Liver (tissue), 10 donors: ENCODE measurements at places on chromosomes 3 and 15.
A peak's percentile ranks its signal among the peaks of the same experiment; 100 is the strongest.

- no peak for DNase-seq
Observed at GRCh38 chr3:115790759-115791158, 167.4 kb downstream of the GAP43 start.

- DNase-seq = no peak
Observed at GRCh38 chr3:116198087-116198486, 247.2 kb downstream of the LSAMP start.

DNA sequence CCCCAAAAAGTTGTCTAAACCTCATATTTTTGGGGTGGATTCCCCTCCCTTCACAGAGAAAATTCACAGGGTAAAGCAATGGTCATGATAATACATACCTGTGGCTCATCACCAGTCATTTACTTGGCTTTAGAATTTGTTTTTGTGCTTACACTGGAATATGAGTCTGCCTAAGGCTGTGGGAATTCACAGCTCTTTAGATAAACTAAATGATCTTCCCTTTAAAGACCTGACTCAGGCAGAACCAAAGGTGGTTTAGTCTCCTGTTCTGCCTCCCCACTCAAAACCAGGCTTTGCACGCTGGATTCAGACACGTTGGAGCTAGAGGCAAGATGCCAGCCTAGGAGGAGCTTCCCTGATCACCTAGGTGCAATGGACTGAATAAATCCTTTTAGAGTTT is 40.3 kb upstream of the BNC1 start:
- no peak for DNase-seq

- no peak for DNase-seq
Observed at GRCh38 chr15:51731549-51732267, 5.7 kb downstream of the LYSMD2 start.

DNA sequence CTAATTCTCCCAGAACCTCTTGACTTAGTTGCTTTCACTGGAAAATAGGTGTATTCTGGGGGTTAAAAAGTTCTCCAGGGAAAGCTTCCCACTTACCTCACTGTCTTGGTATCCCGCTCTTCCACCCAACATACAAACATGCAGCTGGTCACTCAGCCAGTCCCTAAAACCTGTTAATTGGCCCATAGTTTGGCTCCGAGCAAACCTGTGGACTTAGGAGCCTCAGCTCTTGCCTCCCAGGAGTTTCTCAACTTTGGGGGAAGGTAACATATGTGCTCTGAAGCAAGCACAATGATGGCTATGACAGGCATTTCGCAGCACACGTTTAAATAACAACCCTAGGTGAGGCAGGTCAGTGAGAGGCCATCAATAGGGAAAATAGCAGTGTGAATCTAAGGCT is 25.8 kb upstream of the LRRFIP2 start:
- DNase-seq = no peak

GRCh38 chr15:65400760-65401610 is 21.8 kb downstream of the IGDCC4 start:
- DNase-seq = peak; percentile 63

DNA sequence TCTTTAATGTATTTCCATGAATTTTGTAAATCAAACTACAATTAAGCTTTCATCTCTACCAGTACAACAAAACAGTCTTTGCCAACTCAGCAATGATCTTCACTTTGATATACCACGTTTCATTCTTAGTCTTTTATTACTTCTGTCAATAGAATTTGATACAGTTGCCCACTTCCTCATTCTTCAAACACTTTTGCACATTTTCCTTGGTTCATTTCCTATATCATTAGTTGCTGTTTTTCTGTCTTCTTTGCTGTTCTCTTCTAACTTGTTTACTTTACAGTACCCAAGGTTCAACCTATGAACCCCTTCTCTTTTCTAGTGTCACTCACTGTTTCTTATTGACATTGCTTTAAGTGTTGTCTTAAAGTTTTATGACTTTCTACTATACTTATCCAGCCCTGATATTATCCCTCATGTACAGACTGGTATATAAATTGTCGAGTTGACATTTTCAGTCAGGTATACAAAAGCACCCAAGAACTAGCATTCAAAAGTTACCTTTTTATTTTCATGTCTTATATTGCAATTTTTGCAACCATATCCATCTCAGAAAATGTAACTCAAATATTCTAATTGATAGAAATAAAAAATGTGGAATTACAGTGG is 903.1 kb downstream of the NSUN3 start:
- DNase-seq = no peak

DNA sequence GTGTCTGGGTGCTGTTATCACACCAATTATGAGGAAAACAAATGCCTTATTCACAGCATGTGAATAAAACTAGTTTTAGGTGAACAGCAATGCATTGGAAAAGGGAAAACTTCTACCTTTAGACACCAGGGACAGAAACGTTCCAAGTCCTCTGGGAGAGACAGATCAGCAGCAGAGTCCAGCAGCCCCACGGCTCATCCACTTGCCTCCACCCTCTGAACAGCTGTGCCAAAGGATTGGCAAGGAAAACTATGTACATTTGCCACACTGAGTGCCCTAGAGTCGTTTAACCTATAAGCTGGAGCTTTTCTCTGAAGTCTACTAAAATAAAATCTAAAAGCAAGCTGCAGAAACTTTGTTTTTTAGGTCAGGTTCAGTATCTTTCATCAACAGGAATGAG is 107.7 kb upstream of the EIF1B start:
- no peak for DNase-seq

DNA sequence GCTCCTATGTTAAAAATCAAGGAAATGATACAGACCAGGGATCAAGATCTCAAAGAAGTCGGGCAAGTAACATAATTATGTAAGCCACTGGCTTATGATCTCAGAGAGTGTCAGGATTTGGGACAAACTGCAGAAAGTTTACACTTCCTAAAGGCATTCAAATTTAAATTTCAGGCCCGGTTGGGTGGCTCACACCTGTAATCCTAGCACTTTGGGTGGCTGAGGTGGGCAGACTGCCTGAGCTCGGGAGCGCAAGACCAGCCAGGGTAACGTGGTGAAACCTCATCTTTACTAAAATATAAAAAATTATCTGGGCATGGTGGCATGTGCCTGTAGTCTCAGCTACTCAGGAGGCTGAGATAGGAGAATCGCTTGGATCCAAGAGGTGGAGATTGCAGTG is 124.4 kb upstream of the UBE2E2 start:
- DNase-seq = no peak

DNA sequence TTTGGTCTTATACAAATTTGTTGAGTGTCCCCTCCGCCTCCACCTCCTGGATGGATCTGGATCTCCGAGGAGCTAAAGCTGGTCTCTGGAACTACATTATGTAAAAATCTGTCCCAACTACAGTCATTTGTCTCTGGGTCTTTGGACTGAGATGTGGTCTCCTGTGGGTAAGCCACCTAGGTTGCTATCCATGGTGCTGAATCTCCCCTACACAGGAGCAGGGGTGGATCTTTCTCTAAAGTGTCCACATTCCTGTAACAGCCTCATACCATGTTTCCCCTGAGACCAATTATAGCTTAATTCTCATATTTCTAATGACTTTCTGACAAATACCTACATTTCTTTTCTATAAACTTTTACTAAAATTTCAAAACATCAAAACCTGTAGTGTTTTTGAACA is 625.8 kb downstream of the TAFA4 start:
- no peak for DNase-seq

- no peak for DNase-seq
Observed at GRCh38 chr3:53161820-53162671, 1.0 kb downstream of the PRKCD start.

- DNase-seq = no peak
Observed at GRCh38 chr3:114879059-114880031, 267.7 kb downstream of the ZBTB20 start.

- no peak for DNase-seq
Observed at GRCh38 chr3:53402326-53402725, 55.0 kb upstream of the DCP1A start.

- no peak for DNase-seq
Observed at GRCh38 chr15:47754312-47754711, 37.0 kb downstream of the SEMA6D start.

GRCh38 chr3:115581362-115582135 is 41.8 kb upstream of the GAP43 start:
- DNase-seq = no peak

- DNase-seq = no peak
Observed at GRCh38 chr3:98793971-98794370, 30.8 kb downstream of the ST3GAL6 start.

- no peak for DNase-seq
Observed at GRCh38 chr3:132405188-132405587, 12.1 kb upstream of the DNAJC13 start.

GRCh38 chr15:90058775-90059174 is 43.5 kb downstream of the IDH2 start:
- DNase-seq = no peak

- DNase-seq = no peak
Observed at GRCh38 chr15:38994310-38994709, 429.7 kb upstream of the RASGRP1 start.

GRCh38 chr15:81032355-81032754 is 31.6 kb downstream of the TLNRD1 start:
- DNase-seq = no peak

GRCh38 chr3:11567516-11568467 is 75.9 kb downstream of the VGLL4 start:
- no peak for DNase-seq

DNA sequence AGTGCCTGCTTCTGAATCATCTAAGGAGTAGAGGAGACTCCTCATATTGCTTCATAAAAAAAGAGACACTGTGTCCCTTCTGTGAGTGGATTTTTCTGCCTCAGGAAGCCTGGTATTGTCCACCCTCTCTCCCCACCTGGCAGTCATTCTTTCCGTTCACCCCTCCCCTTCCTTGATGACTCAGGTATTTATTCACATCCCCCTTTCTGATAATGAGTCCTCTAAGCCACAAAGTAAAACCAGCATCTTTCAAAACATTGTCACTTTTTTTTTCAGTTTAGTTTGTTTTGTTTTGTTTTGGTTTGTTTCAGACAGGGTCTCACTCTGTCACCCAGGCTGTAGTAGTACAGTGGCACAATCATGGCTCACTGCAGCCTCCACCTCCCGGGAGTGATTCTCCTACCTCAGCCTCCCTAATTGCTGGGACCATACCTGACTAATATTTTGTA is 65.2 kb upstream of the UBE2E1 start:
- no peak for DNase-seq

- no peak for DNase-seq
Observed at GRCh38 chr3:62558549-62559112, 185.3 kb upstream of the FEZF2 start.

DNA sequence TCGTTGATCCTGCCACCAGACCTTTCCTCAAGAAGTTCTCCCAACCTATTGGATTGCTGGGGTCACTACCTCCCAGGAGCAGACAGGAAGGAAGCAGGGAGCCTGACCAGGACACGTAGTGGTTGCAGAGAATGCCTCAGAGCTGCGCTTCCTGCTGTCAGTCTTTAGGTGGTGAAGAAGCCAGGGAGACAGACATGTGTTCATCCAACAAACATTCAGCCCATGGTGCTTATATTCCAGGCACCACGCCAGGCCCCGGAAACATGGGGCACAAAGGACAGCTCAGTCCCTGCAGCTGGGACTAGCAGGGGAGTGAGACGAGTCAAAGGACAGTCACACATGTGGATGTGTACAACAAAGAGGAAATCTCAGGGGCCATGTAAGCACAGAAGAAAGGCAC is 26.0 kb upstream of the CORO2B start:
- DNase-seq = no peak

- DNase-seq = no peak
Observed at GRCh38 chr3:43957553-43957952, 266.8 kb downstream of the ABHD5 start.

DNA sequence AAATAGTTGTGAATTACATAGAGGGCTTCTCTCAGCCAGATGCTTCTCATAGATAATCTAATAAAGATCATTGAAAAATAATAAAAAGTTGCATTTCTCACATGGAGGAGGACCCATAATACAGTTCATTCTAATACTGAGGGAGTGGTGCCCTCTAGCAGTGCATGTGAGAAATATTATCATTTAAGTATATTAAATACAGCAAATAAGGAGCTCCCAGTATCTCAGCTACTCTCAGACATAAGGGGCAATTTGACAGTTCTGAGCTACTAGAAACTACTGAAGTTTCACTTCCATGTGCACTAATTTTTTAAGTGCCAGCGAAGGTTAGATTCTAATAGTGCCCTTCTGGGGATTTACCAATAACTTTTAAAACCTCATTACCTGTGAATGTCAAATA is 188.3 kb downstream of the IL5RA start:
- DNase-seq = no peak

DNA sequence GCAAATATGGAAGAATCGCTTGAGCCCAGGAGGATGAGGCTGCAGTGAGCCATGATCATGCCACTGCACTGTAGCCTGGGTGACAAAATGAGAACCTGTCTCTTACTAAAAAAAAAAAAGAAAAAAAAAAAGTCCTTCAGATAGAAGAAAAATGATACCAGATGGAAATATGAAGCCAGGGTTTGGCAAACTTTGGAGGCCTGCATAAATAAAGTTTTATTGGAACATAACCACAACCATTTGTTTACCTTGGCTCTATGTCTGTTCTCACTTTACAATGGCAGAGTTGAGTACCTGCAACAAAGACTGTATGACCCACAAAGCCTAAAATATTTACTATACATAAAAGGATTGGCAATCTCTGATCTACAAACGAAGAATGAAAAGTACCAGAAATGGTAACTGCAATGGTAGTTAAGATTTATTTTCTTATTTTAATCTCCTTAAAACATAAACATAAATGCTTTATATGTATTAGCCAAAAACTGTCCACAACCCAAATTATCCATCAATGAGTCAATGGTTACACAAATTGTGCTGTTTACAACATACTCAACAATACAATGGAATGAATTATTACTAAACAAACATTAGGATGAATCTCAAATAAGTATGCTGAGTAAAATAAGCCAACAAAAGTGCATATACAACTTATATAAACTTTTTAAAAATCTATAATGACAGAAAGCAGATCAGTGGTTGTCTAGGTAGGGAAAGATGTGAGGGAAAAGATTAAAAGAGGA is 41.8 kb downstream of the GOLGB1 start:
- no peak for DNase-seq

- no peak for DNase-seq
Observed at GRCh38 chr3:71780430-71780829, 4.5 kb downstream of the PROK2 start.

DNA sequence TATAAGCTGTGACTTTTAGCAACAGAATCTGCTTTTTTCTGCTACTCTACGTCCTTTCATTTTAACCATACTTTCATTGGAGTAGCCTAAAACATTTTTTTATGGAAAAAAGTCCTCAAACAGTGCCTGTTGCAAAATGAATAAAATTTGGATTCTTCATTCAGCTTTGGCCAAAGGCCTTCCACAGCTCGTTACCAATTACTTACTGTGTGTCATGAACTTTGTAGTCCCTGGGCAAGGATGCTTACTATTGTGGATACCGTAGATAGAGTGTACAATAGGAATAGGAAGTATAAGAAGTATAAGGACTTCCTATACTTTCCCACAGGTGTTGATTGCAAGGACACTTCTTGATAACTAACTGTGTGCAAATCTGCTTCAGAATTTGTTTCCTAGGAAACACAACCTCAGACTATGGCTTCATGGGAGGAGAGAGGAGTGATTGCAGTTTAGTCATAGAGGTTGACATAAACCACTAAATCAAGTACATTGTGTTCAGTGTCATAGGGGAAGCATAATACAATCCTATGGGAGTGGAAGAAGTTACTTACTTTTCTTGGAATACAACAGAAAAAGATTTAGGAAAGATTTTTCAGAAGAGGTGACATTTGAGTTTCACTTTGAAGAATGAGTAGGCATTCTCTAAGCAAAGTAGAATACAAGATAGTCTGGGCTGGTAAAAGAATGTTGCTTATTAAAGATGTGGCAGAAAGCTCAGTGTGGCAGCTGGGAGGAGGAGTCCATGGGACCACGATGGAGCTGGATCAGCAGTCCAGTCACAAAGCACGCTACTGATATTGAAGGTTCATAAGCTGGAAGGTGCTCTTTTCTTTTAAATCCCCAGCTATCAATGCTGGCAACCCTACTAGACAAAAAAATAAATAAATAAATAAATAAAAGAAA is 309.7 kb upstream of the TPRG1 start:
- DNase-seq = no peak
